ENCODE measurements at places on chromosomes 1 and 21. TPM values are rescaled to one million over a fixed set of nuclear protein-coding genes. Genes with fewer than 3 reads are reported as not detected.

The CLIC4 gene
- total RNA-seq, result 92.3 TPM

The GNG4 gene
- total RNA-seq, result 32.2 TPM

The HPCA gene
- 29.4 TPM for total RNA-seq

The TFF1 gene
- not detected for total RNA-seq

The KCNJ10 gene
- total RNA-seq, result 3.4 TPM

The TRNP1 gene
- 11.9 TPM for total RNA-seq

The PGM1 gene
- total RNA-seq, result 17.8 TPM

The TSPAN1 gene
- total RNA-seq, result not detected

The GPR52 gene
- 13.8 TPM for total RNA-seq

The VTCN1 gene
- 0.31 TPM for total RNA-seq

The LRRN2 gene
- total RNA-seq, result 16.3 TPM

The EFNA1 gene
- 5.6 TPM for total RNA-seq

The GRHL3 gene
- total RNA-seq, result not detected

The C1orf226 gene
- 7.5 TPM for total RNA-seq

The OR2L8 gene
- total RNA-seq, result 5.0 TPM

The KIAA0040 gene
- total RNA-seq, result 1.3 TPM

All from parietal lobe (tissue), 2 donors.